ENCODE measurements at places on chromosomes 7 and 10. TPM values are rescaled to one million over a fixed set of nuclear protein-coding genes. Genes with fewer than 3 reads are reported as not detected.

DNA sequence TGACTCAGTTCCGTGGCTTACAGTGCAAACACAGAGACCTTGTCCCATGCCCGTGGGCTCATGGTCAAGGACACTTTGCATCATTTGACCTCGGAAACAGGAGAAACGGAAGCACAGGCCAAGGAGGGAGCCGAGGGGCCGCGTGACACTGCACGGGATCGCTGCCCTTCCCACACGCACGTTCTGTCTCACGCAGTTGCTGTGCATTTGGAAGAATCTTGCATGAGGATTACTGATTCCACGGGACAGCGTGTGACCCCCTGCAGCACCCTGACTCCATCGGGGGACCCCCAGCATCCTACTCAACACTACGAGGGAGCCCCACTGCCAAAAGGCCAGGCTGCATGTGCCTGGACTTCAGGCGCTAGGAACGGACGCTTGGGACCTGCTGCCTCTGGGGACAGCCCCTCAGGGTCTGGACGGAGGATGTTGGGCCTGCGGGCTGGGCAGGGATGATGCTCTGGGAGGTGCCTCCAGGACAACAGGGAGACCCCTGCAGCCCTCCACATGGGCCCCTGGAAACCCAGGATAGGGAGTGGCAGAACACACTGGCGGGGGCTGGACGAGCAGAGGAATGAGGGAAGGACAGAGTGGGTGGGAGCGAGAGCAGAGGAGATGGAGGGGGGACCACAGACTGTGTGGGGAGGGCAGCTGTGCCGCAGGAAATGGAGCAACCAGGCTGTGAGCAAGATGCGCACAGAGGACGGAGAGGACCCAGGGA, 222.2 kb downstream of the DNAJB6 start:
- peaks cover 8% of the 10 kb centered on the region for H3K27me3 ChIP-seq
- H3K4me1 ChIP-seq, result no peaks in the 10 kb centered on the region
- no peak overlapping the region for H3K4me3 ChIP-seq
- H3K36me3 ChIP-seq, result no peaks in the 10 kb centered on the region
- no peak for DNase-seq

SKAP2 gene
- 5.2 TPM for total RNA-seq

DRGX gene
- not detected for total RNA-seq

GRCh38 chr10:123398180-123398591, 244.0 kb downstream of the BUB3 start:
- H3K36me3 ChIP-seq, result no peaks in the 10 kb centered on the region
- no peak overlapping the region for H3K27ac ChIP-seq
- no peaks in the 10 kb centered on the region for H3K27me3 ChIP-seq
- no peak for DNase-seq
- H3K4me1 ChIP-seq, result no peaks in the 10 kb centered on the region
- no peak overlapping the region for H3K4me3 ChIP-seq

DNA sequence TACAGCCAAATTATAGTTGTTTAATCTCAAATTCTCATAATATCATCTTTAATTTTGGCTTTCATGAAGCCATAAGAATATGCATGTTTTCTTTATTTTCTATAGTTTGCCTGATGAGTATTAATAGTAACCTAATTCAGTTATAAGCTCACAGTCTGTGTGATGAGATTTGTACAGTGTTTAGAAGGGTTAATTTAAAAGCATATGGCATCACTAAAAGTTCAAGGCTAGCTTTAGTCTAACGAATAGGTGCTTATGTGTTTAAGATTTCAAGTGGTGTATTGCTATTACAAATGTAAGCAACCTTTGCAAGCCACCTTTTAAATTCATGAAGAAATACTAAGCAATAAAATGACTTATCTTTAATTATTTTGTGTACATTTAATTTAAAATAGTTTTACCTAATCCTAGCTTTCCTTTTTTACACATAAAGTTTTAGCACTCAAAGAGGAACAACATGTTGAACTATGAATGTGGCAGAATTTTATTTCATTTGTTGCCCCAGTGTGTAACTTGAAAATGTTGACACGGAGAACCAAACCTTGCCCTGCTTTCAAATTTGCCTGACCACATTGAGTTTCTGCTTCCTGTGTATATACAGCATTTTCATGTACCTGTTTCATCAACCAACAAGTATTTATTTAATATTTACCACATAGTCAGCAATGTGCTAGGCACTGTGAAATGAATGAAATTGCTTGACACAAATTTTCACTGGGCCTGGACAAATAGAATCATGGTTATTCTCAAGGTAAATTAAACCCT, 41.5 kb downstream of the TET1 start:
- H3K4me1 ChIP-seq, result peaks cover 37% of the 10 kb centered on the region
- no peak for DNase-seq
- peak overlapping the region; percentile 67 for H3K4me3 ChIP-seq
- no peaks in the 10 kb centered on the region for H3K27me3 ChIP-seq
- peak overlapping the region; percentile 82 for H3K27ac ChIP-seq
- no peaks in the 10 kb centered on the region for H3K36me3 ChIP-seq

GRCh38 chr7:154738216-154738615, 264.7 kb downstream of the PAXIP1 start:
- H3K36me3 ChIP-seq, result no peaks in the 10 kb centered on the region
- no peak overlapping the region for H3K27ac ChIP-seq
- H3K4me1 ChIP-seq, result no peaks in the 10 kb centered on the region
- peaks cover 37% of the 10 kb centered on the region for H3K27me3 ChIP-seq
- no peak for DNase-seq

DNA sequence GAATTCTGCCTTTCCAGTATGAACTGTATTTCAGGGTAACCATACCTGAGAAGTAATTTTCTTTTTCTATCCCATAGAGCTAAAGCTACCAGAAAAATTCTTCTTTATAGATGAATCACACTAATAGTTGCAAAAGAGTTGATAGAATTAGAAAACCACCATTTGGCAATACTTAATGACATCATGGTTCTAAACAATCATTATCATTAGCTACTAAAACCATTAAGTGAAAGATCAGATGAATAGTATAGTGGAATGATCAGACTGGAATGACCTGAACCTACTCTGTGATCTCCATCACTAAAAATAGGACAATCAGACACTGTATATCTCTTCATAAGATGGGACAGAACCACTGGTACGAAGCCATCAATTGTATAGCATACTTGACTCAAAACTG, 19.8 kb upstream of the ZC3HAV1L start:
- no peak overlapping the region for H3K27ac ChIP-seq
- peaks cover 26% of the 10 kb centered on the region for H3K4me1 ChIP-seq
- H3K4me3 ChIP-seq, result no peak overlapping the region
- H3K27me3 ChIP-seq, result no peaks in the 10 kb centered on the region
- DNase-seq, result no peak
- peaks cover 63% of the 10 kb centered on the region for H3K36me3 ChIP-seq
